Mammary epithelial cell (primary cell): ENCODE measurements at places on chromosomes 1 and 21. TPM values are rescaled to one million over a fixed set of nuclear protein-coding genes. Genes with fewer than 3 reads are reported as not detected.

GRCh38 chr1:227748496-227749182 lies 13.4 kb downstream of the SNAP47 start:
- no peak for DNase-seq

DNA sequence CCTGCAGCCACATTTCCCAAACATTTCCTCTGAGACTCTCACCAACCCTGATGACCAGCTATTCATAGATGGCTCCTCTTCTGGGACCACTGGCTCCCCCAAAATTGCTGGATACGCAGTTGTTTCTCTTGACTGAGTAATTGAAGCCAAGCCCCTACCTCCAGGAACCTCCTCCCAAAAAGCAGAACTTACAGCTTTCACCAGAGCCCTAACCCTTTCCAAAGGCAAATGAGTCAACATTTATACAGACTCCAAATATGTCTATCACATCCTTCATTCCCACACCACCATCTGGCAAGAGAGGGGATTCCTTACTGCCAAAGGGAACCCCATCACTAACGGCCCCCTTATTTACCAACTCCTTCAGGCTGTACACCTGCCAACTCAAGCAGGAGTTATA lies 20.3 kb upstream of the CA6 start:
- DNase-seq = no peak

Gene CD1B
- not detected in 2 replicates for total RNA-seq

- DNase-seq = peak; percentile 97
Measured at GRCh38 chr1:24705260-24706073, 39.8 kb upstream of the CLIC4 start.

Gene FAAH
- total RNA-seq = 19.9 and 21.0 TPM in 2 replicates

- DNase-seq = no peak
Measured at GRCh38 chr1:27335506-27336422, 6.1 kb upstream of the SYTL1 start.

GRCh38 chr1:178120088-178120487 lies 26.2 kb downstream of the RASAL2 start:
- no peak for DNase-seq

Gene PPM1J
- 6.2 TPM for total RNA-seq

DNA sequence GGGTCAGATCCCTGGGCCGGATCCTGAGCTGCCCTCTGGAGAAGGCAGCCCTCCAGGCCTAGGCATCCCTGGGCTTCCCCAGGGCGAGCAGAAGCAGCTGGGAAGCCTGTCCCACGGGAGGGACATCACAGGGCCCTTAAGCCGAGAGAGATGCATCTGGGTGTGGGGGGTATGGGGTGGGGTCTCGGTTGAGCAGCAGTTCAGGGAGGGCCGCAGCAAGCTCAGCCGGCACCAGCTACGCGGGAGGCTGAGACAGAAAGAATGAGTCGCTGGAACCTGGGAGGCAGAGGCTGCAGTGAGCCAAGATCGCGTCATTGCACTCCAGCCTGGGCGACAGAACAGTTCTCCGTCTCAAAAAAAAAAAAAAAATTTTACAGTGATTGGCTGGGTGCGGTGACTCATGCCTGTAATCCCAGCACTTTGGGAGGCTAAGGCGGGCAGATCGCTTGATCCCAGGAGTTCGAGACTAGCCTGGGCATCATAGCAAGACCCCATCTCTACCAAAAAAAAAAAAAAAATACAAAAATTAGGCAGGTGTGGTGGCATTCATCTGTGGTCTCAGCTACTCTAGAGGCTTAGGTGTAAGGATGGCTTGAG lies 37.7 kb downstream of the RRP1 start:
- DNase-seq = peak; percentile 60

DNA sequence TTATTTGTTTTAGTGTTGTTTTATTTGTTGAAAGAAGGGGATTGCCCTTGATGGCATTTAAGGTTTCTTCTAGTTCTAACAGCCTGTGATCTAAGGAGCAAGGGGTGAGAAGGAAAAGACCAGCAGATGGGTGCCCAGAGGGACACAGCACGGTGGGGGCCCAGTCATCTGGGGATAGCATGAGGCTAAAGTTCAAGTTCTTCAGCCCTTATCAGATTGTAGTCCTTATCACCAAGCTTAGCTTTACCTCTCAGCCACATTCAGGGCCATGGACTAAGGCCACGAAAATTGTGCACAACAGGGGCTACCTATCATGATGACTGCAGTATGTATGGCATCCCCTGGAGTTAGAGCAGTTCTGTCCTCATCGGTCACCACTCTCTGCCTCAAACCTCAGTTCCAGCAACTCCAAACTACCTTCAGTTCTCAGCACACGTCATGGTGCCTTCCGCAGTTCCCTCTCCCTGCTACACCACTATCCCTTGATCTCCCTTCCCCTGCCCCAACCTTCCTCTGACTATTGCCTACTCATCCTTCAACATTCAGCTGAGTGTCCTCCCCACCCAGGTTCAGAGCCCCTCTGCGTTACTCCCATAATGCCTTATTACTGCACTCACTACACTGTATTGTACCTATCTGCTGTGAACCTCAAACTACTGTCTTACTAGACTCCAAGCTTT lies 36.4 kb downstream of the ATF3 start:
- DNase-seq = no peak

Gene CLK2
- total RNA-seq = 21.5 TPM

Gene SLC1A7
- total RNA-seq = not detected in 2 replicates

DNA sequence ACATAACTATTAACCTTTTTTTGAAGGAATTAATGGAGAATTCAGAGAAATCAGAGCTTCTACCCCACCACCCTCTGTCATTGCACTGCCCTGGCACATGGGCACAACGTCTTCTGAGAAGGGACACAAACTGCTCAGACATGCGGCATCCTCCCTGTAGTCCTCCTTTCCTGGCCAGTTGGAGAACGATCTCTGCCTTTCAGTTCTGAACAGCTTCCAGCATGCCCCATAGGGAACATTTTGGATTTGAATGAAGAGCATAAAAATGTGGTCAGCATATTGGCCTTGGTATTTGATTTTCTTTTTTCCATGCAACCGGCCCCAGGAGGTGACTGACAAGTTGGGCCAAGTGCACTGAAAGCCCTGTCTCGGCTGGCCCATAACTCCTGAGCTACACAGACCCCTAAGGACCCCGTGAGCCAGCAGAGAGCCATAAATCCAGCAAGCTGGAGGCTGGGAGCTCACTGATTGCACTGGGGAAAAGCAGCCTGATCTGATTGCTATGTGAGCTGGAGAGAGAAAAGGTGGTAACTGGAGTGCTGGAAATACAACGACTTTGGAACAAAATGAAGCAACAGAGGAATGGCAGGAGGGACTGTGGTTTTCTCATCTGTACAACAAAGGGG lies 10.9 kb upstream of the BLACAT1 start:
- no peak for DNase-seq

GRCh38 chr1:29120947-29121485 lies 2.7 kb downstream of the TMEM200B start:
- no peak for DNase-seq

DNA sequence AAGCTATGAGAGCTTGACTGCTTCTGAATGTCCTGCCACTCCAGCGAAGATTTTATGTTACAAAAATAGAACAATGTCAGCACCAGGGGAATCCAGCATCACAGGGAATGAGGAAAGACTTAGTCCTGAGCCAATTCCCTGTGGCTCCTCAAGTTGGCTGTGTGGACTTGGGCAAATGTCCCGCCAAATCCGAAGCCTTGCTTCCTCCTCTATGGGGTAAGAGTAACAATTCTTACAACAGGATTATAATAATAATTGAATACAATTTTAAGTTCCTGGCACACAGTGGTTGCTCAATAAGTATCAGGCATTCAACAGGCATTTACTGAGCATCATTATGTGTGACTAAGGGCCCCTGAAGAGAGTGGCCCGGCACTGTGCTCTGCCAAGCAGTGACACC lies 44.4 kb downstream of the STPG1 start:
- no peak for DNase-seq

Gene CA6
- 0.67 TPM for total RNA-seq

Gene PDPN
- 33.7 TPM for total RNA-seq

Gene NPHS2
- total RNA-seq = not detected

Gene LMNA
- 608 and 797 TPM in 2 replicates for total RNA-seq

- no peak for DNase-seq
Measured at GRCh38 chr1:45621895-45622523, 1.8 kb downstream of the CCDC17 start.

Gene OVAAL
- 0.17 TPM for total RNA-seq

- no peak for DNase-seq
Measured at GRCh38 chr1:48263041-48263440, 40.5 kb downstream of the SLC5A9 start.

DNA sequence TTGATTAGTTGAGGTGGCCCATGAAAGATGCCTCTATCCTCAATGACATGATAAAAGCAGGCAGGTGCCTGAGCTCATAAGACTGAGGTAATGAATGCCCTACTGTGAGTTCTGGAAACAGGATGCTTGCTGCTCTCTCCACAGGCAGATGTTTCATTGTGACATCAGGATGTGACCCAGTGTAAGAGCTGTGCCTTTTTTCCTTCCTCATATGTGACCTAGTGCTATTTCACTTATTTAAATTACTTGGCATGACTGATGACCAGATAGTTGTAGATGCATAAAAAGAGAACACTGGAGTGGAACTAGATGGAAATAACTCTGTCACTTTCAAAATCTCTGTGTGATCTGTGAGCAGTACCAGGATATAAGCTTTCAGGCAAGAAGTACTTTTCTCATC lies 31.9 kb downstream of the KIF14 start:
- no peak for DNase-seq

Gene ADCY10
- total RNA-seq = 0.17 TPM

Gene PDC
- total RNA-seq = not detected

- DNase-seq = no peak
Measured at GRCh38 chr1:22613951-22614350, 22.5 kb upstream of the C1QA start.

DNA sequence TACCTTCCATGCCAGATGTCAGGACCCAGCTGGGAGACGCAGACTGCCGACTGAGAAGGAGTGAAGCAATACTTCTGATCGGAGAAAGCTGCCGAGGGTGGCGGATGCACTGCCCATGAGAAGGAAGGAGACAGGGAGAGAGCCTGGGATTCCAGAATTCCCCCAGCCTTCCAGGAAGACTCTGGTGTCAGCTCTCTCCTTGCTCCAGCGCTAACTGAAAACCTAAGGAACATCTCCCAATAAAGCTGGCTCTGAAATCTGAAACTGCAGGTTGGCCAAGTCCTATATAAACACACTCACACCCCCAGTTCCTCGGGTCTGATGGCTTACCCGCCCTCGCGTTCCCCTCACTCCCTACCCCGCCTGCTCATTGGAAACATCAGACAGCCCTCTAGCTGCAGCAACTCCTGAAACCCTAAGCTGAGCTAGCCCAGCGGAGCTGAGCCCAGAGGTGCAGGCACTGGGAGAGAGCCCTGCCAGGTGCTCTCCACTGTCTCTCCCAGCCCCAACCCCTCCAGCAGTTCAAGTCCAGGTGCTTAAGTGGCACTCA lies 52.3 kb downstream of the PLEKHA6 start:
- no peak for DNase-seq

GRCh38 chr21:45109831-45110492 lies 35.6 kb downstream of the ADARB1 start:
- no peak for DNase-seq

- no peak for DNase-seq
Measured at GRCh38 chr1:15346346-15347030, 63.2 kb upstream of the EFHD2 start.

Gene EPHA8
- not detected for total RNA-seq

- peak; percentile 57 for DNase-seq
Measured at GRCh38 chr1:220954321-220955075, 75.3 kb downstream of the HLX start.

- no peak for DNase-seq
Measured at GRCh38 chr1:33288976-33289857, 31.7 kb downstream of the A3GALT2 start.

DNA sequence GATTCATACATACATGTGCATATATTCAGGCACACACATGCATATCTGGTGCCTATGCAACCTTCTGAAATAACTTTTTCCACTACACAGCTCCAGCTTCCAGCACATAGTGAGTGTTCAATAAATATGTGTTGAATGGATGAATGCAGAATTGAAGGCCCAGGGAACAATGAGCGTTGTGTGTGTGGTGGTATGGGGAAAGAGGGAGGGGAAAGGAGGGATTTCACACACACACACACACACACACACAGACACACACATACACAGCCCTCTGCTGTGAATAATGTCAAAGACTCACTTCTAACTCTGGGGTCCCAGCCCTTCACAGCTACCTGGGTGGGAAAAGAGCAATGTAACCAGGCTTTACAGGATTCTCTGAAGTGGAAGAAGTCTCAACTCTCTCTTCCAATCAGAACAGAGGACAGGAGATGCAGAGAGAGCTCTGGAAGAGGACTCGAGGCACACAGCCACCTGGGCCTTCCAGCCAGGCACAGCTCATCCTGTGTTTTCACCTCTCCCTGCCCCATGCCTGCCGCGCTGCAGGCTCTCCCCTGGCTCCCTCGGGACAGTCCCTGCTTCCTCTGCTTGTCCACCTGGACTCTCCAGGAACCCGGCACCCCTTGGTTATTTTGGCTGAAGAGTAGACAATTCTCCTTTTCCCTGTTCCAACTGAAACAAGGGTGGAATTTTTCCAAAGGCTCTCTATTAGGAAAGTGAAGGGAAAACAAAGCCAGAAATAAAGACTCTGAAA lies 5.4 kb upstream of the IGSF8 start:
- DNase-seq = no peak

Gene DMBX1
- not detected in 2 replicates for total RNA-seq

GRCh38 chr1:178263341-178263740 lies 169.4 kb downstream of the RASAL2 start:
- no peak for DNase-seq

GRCh38 chr1:59005491-59006288 lies 221.8 kb upstream of the JUN start:
- DNase-seq = no peak

Gene EFNA1
- 54.0 TPM for total RNA-seq

Gene TRIM67
- total RNA-seq = not detected in 2 replicates

Gene IFNLR1
- total RNA-seq = 11.9 and 12.5 TPM in 2 replicates

DNA sequence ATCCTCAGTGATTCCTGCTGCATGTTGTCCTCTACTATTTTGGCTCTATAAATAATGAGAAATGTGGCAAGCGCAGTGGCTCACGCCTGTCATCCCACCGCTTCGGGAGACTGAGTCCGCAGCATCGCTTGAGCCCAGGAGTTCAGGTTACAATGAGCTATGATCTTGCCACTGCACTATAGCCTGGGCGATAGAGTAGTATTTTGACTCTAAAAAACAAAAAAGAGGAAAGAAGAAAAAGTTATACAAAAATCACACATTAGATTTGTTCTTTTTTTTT lies 756 bp upstream of the SLC25A44 start:
- no peak for DNase-seq

- no peak for DNase-seq
Measured at GRCh38 chr1:30895382-30895943, 13.1 kb downstream of the SDC3 start.

DNA sequence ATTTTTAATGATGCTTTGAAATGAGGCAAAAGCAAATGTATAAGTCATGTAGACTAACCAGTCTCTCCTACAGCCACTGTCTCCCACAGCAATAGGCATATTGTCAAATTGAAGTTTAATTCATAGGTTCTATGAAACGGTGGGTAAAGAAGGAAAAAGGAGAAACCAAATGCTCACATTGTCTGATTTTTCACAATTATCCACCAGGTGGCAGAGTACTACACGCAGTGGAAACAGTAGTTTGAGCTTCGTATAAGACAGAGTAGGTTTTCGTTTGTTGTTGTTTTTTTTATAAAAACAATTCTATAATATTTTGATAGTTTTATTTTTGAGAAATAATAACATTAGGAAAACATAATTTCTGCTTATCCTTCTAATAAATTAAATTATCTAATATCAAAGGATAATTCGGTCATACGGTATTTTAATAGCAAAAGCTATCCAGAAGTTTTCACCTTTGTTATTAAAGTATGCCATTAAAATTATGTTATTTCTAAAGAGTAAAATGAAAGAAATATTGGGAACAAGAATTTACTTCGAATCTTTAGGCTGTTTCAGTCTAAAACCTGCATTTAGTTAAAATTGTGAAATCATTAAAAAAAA lies 39.1 kb downstream of the TYW3 start:
- peak; percentile 30 for DNase-seq
